ENCODE measurements at places on chromosomes 5 and 9. TPM values are rescaled to one million over a fixed set of nuclear protein-coding genes. Genes with fewer than 3 reads are reported as not detected.

DNA sequence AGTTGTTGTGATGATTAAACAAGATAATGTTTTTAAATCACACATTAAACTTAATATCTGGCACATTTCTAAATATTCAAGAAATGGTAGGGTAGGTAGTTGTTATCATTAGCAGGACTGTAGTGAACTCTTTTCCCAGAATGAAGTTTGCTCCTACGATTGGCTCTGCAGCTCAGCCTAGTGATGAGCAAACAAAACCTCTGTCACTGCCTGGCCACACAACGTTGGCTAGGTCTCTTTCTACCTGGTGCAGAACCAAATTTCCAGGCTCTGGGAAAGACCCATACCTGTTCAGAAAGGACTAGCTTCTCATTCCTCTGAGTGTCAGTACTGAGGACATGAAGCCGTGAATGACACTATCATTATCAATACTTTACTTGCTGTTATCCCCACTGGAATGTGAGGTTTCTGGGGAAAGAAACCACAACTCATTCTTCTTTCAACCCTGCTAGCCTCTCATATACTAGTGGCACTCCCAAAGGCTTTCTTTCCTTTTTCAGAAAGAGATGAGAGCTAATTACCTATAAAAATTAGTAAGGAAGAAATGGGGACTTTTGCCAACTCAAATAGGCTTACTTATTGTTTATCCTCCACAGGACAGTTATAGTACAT, 219.3 kb upstream of the TRIM32 start:
- no peak for DNase-seq

GRCh38 chr5:154318691-154319090, 127.1 kb upstream of the SAP30L start:
- no peak for DNase-seq

DNA sequence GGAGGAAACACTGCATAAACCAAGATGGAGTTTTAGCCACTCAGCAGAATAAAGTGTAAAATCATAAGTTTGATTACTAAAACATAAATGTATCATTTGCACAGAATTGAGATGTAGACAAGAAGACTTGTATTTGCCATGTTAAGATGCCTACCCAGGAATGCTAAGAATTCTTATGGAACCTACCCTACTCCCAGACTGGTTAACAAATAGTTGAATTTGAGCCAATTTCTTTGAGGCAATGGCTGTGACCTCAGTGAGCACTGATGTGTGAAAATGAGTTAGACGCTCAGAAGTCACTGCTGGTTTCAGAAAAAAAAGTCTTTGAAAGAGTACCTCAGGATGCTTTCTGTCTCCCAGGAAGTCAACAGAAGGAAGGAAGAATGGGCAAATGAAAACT, 95.6 kb downstream of the ESM1 start:
- DNase-seq = peak; percentile 71

- no peak for DNase-seq
Observed at GRCh38 chr9:107888773-107889227, 399.2 kb upstream of the KLF4 start.

DNA sequence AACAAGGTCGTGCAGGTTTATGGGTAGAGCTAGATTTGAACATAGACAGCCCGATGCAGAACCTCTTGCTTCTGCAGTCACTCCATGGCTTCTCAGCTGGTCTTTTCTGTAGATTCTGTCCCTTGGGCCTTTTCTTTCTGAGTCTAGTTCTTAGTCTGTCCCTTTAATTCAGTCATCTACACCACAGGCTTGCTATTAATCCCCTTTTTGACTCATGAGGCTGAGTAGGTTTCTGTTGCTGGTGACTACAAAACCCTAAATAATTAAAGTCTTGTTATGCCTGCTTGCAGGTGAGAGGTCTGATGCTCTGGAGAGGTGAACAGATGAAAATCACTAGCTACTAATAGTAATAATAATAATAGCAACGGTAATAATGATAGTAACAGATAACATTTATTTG, 19.3 kb upstream of the STRBP start:
- DNase-seq = no peak

DNA sequence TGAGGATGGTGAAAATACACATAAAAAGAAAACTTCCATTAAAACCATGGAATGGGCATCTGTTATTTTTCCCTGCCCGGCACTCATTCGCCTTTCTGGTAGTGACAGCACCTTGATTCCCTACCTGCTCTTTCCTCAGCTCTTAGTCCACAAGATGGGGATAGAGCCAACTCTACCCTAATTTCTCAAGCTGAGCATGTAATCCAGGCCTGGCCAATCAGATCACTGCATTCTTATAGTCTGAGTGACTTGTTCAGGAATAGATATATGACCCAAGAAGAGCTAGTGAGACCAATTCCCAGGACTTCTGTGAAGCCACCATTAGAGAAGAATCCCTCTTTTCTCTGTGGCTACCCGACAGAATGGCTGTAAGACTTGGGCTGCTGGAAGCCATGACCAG, 58.1 kb downstream of the TSSK1B start:
- DNase-seq = no peak

DNA sequence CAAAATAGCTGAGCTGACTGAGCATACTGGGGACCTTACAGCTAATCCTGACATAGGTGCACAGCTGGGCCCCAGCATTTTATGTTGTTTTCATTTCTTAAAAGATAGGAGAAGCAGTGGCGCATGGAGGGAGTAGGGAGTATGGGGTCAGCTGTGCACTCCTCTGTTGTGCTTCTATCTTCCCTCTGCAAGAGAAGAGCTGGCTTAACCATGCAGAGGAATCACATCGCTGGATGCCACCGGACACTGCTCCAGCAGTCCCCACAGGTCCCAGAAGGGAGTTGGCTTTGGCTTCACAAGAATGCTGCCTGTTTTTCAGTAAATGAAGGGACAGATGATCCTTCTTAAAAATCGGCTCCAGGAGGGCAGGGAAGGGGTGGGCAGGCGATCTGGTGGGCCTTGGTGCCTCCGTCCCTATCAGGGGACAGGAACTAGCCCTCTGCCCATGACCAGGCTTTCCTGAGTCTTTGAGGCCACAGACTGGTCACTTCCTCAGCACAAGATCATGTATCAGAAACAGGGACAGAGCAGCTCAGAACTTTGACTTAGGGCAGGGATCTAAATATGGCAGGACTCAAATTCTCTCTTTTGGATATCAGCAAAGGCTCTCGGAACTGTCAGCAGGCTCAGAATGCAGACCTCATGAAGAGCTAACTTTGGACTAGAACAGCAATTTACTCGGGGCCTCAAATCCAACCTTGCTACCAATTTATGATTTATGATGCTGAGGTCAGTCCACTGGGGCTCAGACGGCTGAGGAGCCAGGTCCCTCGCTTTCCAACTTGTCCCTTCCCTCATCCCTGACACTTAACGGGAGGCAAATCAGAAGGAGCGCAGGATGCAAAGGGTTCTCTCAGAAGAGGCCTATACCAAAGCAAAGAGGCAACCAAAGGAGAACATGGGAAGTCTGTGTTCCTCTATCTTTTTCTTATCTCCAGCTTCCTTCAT, 47.2 kb downstream of the MARCHF3 start:
- no peak for DNase-seq

DNA sequence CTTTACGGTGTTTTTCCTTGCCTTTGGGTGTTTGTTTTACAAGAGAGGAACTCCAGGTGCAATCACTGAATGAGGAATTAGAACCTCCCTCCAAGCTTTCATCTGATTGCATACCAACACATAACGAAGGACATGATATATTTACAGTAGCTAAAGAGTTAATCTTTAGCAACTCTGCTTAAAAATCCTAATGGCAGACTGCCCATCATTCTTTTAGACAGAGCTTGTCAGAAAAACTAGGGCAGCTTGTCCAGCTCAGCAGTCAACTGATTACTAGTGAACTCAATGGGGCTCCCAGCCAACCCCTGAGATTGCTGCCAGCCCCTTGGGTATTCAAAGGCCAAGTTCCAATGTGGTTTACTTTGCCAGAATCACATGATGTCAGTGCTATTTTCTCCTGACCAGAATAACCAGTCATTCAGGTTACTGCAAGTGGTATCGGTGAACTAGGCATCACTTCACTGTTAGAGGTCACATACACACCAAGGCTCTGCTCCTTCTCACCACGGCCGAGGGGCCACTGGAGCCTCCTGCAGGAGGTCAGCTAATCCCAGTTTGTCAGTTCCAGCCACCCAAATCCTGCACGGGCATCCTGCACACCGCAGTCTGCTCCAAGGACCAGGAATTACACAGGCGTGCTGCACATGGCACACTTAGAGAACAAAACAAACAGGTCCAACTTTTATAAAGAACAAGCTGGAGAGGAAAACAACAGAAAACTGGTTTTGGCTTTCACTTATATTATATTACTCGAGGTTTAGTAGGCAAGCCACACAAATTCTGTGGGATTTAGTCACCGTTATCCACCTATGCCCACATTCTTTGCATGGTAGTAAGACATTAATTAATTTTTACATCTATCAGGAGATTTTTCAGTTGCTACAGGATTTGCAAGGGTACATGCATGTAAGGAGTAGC, 62.5 kb downstream of the NFIB start:
- peak; percentile 37 for DNase-seq

DNA sequence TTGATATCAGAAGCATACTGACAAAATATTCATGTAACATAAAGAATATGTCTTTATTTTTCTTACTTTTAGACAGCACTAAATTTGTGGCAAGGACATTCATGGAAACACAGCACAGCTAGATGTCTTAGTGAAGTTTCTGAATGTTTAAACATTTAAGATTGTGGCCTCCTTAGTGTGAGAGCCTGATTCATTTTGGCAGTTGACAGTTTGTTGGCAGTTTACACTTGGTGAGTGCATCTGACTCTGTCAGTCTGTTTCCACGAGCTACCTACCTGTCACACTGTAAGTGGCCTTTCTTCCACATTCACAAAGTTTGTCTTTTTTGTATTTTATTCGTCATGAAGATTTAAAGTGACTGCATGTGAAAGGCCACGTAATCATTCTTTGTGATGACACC, 436.8 kb downstream of the TUSC1 start:
- no peak for DNase-seq

- no peak for DNase-seq
Observed at GRCh38 chr9:29440449-29440848, 1867.2 kb upstream of the C9orf72 start.

DNA sequence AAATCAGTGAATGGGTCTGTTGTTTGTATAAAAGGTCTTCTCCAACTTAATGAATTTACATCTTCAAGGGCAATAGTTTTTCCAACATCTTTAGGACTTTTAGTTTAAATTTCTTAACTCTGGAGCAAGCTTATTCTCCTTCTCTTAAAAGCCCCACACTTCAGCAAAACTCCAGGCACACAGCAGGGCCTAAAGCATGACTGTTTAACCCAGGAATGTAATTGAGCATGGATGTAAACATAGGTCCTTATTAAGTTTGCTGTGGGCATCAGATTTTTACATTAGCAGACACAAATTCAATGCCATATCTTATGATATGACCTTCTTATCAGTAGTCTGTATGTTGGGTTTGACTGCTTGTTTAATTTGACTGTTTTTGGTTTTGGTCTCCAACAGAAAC, 78.9 kb downstream of the ABCA1 start:
- no peak for DNase-seq

DNA sequence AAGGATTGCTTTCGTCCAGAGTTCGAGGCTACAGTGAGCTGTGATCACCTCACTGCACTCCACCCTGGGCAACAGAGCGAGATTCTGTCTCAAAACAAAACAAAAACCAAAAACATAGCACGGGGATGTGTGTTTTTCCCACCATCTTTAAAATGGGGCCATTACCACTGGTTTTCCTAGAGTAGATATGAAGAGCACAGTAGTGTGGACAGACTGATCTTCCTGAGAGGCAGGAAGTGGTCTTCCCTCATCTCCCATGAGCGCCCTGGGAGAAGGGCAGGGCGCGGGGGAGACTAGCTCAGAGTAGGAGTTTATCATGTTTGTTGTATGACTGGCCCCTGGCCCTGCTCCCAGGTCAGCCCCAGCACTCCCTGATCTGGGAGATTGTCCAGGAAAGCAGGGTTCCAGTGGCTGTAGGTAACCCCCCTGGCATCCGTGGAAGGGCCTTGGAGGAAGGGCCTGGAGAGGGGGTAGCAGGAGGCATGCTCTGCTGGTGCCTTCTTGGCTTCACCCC, 2.3 kb downstream of the SUSD3 start:
- DNase-seq = peak; percentile 11

- no peak for DNase-seq
Observed at GRCh38 chr5:153445875-153446579, 44.4 kb upstream of the GRIA1 start.

GRCh38 chr5:104370523-104370922, 807.9 kb upstream of the NUDT12 start:
- DNase-seq = no peak

DNA sequence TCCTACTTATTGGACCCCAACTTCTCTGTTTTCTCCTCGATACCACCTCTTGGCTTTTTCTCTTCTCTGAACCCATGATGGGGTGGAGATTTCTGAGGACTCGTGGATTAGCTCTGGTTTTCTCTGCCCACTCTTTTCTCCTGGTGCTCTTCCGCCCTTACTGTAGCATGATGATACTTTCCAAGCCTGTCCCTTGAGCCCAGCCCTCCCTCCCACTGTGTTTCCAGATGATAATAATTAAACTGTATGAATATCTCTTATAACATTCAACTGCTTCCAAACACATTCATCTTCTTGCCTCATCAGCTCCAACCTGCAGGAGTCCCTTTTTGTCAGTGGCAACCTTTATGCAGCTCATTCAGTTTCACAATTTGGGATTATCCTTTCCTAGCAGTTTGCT, 494.2 kb upstream of the KLF4 start:
- no peak for DNase-seq

DNA sequence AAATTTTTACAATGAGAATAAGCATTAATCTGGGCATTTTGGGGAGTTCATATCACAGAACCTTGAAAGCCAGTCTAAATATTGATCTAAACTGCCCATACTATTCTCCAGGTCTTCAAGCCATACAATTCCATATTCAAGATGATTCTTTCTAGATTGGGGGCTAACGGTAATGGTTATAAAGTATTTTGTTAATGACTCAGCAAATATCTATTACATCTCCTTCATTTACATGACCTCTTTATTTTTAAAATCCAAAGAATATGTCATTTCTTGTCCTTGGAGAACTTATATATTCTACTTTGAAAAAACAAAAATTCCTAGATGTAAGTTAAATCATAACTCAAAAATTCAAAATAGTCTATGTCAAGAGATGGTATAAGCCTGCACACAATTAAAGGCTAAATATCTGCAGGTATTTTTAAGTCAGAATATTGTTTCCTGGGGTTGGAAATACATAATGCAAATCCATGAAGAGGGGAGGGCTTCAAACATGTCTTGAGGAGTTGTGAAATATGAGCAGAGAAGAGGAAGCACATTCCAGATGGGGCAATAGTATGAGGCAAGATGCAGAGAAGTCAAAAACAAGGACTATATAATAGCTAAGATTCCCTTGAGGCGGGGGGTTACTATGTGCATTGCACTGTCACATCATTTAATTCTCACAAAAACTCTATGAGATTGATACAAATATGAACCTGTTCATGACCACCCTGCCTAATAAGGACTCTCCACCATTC, 526.4 kb downstream of the NR2F1-AS1 start:
- DNase-seq = no peak

The ANKRD18B gene
- total RNA-seq = 8.4 TPM

The SLC6A3 gene
- not detected for total RNA-seq

The EPB41L4B gene
- not detected for total RNA-seq

The RAB3C gene
- total RNA-seq = not detected

The CARD6 gene
- total RNA-seq = 1.5 TPM

The GCNT4 gene
- 5.1 TPM for total RNA-seq

The N4BP3 gene
- total RNA-seq = 0.02 TPM

The PCDHA1 gene
- total RNA-seq = 0.14 TPM

Measured in HFFc6 (cell line).